Esophagus squamous epithelium (tissue), 5 donors: ENCODE measurements at places on chromosomes 6 and 20.
A peak's percentile ranks its signal among the peaks of the same experiment; 100 is the strongest.

DNA sequence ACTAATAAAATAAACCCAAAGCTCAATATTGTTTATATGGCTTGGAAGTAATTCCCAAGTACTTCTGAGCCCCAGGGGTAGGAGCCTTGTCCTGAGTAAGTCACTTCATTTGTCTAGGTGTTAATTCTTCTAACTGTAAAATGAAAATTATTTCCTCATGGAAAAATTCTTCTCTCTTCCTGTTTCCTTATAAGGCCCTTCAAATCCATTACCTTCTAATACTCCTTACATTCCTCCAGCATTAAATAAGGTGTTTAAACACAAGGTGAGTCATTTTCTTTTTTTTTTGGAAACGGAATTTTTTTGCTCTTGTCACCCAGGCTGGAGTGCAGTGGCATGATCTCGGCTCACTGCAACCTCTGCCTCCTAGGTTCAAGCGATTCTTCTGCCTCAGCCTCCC lies 41.9 kb downstream of the PRR18 start:
- DNase-seq: no peak

GRCh38 chr20:2305029-2305428 lies 9.2 kb downstream of the TGM3 start:
- no peak for DNase-seq

GRCh38 chr20:14963262-14963663 lies 625.9 kb upstream of the FLRT3 start:
- no peak for DNase-seq

DNA sequence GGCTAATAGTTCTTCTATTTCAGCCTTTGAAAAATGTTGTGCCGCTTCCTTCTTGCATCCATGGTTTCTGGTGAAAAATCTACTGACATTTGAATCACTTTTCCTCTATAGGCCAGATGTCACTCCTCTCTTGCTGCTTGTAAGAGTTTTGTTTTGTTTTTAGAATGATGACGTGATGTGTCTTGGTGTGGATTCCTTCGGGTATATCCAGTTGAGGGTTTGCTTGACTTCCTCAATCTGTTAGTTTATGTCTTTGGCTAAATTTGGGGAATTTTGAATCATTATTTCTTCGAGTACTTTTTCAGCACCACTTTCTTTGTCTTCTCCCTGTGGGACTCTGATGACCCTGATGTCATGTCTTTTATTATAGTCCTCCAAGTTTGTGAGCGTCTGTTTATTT lies 175.5 kb downstream of the MYLK4 start:
- no peak for DNase-seq

DNA sequence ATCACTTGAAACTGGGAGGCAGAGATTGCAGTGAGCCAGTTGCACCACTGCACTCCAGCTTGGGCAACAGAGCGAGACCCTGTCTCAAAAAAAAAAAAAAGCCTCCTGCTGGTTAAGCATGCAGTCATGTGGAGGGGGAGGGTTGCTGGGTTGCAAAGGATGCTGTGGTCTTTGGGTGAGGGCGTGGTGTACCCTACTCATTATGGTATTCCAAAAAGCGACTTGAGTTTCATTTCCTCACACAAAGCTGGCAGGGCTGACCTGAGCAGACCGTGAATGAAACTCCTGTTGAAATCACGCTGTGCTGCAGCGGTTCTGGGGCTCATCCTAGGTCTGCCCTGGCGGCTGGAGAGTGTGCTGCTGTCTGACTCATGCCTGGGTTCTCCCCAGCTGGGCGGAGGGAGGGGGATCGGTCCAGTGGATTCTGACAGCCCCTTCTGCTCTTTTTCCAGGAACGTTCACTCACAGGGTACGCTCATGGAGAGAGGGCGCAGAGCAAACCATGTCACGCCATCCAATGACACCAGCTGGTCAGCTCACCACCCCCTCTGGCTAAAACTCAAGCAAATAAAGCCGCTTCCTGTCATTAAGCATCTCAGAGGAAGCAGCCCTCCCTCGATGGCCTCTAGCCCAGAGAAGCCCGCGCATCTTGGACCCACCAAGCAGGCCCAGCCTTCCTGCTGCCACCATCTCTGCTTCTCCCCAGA lies 166.2 kb downstream of the SCML4 start:
- DNase-seq: peak; percentile 48

GRCh38 chr6:110999634-111000270 lies 17.9 kb downstream of the RPF2 start:
- no peak for DNase-seq

GRCh38 chr20:35716330-35716729 lies 17.1 kb downstream of the ROMO1 start:
- DNase-seq: no peak
